Stimulated activated CD4-positive, alpha-beta T cell treated with anti-CD3 and anti-CD28 coated beads, Interleukin-4, amount 100 ng/mL, for 24 hours (primary cell): ENCODE measurements at places on chromosomes 16 and 17.

DNA sequence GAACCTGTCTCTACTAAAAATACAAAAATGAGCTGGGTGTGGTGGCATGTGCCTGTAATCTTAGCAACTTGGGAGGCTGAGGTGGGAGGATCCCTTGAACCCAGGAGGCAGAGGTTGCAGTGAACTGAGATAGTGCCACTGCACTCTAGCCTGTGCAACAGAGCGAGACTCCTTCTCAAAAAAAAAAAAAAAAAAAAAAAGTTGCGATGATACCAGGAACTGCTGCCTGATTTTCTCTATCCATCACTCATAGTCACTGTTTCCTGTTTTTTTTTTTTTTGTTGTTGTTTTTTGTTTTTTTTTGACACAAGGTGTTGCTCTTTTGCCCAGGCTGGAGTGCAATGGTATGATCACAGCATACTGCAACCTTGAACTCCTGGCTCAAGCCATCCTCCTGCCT lies 59.2 kb downstream of the ABCC1 start:
- no peak for DNase-seq

DNA sequence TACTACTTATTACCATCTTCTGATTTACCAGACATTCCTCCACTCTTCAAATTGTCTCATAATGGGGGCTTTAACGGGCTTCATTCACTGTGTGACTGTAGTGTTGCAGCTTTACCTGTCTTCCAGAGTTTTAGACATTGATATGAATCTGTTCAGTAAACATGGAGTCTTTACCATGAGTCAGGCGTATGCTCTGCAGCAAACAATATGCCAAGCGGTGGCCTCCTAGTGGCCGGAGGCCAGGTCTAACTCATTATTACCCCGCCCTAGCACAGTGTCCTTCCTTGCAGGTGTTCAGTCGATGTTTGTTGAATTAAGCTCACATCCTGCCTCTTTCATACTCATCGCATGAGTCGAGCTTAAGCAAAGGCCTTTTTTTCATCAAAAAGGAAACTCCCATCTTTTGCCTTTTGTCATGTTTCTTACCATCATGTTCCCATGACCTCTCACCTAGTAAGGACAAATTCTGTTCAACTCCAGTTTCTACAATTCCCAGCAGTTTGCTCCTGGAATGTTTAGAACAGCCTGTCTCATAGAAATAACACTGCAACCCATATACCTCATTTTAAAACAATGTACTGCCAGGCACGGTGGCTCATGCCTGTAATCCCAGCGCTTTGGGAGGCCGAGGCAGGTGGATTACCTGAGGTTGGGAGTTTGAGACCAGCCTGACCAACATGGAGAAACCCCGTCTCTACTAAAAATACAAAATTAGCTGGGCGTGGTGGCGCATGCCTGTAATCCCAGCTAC lies 39.4 kb downstream of the TUBD1 start:
- peak; percentile 73 for DNase-seq

DNA sequence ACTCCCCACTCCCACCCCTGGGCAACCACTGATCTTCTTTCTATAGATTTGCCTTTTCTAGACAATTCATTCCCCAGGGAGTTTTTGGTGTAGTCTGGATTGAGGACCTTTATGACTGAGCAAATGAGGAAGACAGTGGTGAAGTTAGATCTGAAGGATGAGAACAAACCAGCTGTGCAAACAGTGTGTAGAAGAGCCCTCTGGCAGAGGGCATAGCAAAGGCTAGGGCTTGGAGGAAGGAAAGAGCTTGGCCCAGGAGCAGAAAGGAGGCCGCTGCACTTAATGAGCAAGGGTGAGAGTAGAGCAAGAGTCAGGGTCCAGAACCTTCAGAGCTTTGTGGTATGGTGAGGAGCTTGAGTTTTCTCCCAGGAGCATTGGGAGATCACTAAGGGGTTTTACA lies 352.7 kb downstream of the CA10 start:
- no peak for DNase-seq

DNA sequence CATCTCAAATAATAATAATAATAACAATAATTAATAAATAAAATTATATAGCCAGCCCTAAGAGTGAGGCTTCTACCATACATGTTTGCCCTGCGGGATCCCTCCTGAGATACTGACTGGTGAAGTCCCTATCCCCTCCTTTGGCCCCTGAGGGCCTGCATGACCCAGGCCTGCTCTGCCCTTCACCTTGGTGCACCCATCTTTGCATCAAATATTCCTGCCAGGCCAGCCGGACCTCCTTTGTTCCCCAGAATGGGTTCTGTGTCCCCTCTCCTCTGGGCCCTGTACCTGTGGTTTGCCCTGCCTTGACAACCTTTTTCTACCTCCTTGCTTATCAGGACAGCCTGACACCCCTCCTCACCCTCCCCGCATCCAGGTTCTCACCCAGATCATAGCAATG lies 2.0 kb upstream of the RNF112 start:
- DNase-seq, result no peak

DNA sequence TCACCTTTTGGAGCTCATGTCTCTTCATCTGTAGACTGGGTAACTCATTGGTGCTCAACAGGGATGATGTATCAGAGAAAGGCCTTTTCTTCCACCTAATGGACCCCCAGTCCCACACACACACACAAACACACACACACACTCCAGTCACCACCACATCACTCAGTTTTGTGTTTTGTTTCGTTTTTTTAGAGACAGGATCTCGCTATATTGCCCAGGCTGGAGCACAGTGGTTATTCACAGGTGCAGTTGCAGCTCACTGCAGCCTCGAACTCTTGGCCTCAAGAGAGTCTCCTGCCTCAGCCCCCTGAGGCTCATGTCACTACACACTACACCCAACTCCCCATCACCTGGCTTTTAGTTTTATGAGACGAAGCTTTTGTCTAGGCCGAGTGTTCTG lies 55.6 kb downstream of the SF3B3 start:
- DNase-seq, result no peak

GRCh38 chr16:79618041-79618691 lies 17.6 kb upstream of the MAF start:
- no peak for DNase-seq

DNA sequence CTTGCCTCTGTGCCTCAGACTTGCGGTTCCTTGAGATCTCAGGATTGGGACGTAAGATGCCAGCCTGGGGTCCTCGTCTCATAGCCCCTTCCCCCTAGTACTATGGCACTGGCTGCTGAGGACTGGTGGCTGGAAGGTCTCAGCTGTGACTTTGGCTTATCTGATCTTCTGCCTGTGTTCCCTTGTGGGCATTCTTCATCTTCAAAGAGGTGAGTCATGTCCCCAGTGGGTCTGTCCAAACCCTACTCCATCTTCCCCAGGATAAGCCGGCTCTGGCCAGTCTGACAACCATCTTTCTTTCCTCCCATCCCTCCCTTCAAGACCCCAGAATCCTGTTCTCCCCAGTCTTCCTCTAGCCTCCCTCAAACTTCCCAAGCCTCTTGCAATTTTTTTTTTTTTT lies 3.6 kb downstream of the CD19 start:
- DNase-seq, result no peak

GRCh38 chr16:74219706-74220105 lies 76.9 kb upstream of the PSMD7 start:
- DNase-seq, result no peak
